ENCODE measurements at places on chromosomes 6 and 20.
A peak's percentile ranks its signal among the peaks of the same experiment; 100 is the strongest.

DNA sequence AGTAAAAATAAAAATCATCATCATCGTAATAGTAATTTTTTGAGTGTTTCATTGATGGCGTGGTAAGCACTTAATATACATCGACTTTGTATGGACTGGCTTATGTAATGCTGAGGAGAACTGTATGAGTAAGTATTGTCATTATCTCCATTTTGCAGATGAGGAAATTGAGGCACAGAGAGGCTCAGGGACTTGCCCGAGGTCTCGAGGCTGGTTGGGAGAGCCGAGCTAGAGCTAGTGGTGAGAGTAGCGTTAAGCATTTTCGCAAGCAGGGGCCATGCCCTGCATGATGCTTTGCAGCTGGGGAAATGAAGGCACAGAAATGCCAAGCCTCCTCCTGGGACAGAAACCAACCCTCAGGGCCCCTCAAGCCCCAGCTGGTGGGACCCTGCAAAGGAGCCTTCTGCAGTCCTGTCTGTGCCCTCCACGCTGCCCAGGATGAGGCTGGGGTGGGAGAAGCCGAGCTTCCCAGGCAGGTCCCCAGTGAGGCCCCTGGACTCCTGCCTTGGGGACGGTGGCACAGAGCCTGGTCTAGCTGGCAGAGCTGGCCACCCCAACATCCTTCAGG, 31.1 kb upstream of the STX16 start:
- no peak for DNase-seq

- no peak for DNase-seq
Observed at GRCh38 chr6:12944001-12944400, 227.4 kb downstream of the PHACTR1 start.

GRCh38 chr6:30914076-30914853, at the start of gene VARS2:
VARS2 (plus strand) TSS chr6:30914238; CDS start chr6:30914837, 599 bp downstream.
- peak; percentile 99 for DNase-seq

DNA sequence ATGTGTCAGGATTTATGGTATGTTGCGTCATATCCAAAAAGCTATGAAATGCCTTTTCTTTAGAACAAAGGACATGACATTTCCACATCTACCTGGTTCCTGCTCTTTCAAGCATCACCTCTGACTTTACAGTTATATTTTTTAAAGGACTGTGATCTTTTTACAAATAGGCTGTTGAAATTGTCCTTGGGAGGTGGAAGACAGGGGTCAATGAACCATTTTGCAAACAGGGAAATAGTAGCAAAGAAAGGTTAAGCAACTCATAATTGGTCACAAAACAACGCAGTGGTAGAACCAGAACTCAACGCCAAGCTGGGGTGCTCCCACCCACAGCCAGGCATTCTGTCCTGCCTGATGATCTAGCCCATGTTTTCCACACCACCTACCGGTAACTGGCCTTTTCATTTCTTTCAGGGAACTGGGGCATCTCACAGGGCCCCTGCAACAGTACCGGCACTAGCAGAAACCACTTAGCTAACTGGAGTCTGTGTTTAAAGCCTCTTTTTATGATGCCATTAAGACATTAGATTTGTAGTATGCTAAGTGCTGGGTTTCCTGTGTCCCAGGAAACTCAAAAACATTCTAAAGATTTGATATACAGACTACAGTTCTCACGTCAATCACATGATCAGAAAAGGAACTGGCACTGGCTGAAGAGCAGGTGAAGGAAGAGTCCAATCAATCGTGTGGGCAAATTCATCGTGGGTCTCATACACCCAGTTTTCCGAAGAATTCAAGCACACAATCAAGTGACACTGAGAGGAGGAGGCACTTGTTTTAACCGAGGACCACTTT, 13.9 kb downstream of the ZNF217 start:
- DNase-seq: peak; percentile 40

- DNase-seq: no peak
Observed at GRCh38 chr6:136079701-136080565, 170.2 kb downstream of the MTFR2 start.

DNA sequence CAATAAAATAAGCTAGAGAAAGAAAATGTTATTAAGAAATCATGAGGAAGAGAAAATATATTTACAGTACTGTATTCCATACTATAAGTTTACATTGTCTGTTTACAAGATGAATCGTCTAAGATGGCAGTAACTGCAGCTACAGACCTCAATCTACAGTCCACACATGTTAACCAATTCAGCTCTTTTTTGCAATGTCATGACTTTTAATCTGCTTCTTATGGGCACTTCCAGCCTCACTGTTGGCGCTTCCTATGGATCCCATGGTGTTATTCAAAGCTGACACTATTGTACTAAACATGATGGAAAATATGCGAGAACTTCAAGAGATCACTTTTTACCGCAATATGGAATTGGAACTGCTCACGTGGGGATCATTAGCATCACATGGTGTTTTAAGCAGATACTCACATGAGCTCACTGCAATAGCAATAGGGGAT, 451.5 kb upstream of the CITED2 start:
- no peak for DNase-seq

DNA sequence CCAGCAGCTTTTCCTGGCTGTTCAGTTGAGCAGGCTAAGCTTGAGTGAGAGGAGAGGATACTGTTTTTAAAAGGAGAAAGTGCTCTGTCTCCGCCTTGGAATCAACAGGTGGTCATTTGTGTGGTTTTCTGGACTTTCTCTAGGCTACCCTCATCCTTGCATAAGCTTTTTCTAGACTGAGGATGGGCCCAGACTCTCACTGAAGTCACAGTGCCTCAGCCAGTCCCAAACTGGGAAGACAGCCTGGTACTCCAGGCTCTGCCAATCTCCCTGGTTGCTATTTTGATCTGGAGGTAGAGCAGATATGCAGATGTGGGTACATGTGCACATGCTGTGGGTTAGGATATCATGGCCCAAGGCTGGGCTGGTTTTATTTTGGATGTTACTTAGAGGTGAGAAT, 7.0 kb downstream of the SCUBE3 start:
- no peak for DNase-seq

- DNase-seq: no peak
Observed at GRCh38 chr6:6332811-6333244, 12.4 kb upstream of the F13A1 start.

Measured in AG20443 (cell line).